MV-4-11 (cell line): ENCODE measurements at places on chromosomes 7 and 10.

GRCh38 chr7:130943336-130943901 lies 209.4 kb upstream of the KLF14 start:
- peak; percentile 57 for DNase-seq

- DNase-seq, result no peak
Observed at GRCh38 chr7:90764848-90765570, 168.9 kb downstream of the CDK14 start.

DNA sequence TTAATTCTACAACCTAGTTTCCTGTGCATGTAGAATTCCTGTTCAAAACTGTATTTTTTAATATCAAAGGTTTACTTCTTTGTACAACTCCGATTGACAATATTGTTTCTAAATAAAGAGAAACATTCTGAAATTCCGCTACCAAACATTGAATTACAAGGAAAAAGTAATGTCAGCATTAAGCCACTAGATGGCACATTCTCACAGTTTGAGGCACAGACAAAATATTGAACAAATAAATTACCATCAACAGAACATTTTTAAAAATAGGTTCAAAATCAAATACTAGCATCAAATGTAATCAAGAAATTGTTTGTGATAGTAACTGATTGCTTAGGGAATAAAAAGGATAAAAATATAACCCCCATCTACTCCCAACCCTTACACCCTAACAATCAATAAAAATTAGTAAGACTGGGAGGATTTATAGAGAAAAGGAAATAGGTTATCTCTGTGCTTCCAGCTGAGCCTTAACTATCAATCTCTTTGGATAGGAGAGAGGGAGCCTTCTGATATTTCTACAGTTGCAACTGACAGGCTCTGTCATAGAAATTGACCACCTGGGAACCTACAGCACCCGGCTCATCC lies 86.6 kb upstream of the C7orf33 start:
- DNase-seq, result peak; percentile 21

DNA sequence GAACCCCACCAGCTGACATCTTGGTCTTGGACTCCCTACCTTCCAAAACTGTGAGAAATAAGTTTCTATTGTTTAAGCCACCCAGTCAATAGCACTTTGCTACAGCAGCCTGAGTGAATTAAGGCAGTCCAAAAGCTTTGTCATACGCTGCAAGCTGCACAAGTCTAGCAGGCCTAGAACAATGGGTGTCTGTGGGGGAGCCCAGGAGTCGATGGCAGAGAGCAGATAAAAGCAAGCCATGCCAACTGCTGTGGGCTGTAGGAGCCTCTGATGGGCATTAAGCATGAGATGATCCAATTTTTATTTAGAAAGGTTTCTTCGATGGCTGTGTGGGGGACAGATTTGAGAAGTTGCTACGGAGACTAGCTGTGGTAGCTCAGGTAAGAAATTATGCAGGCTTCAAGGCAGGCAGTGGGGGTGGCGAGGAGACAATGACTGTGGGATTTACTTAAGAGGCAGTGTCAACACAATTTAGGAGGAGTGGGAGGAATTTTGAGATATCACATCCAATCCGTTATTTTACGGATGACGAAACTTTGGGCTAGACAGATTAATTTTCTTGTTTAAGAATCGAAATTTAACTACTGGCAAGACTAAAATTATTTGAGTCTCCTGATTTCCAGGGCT lies 110.4 kb downstream of the NRCAM start:
- DNase-seq, result no peak

DNA sequence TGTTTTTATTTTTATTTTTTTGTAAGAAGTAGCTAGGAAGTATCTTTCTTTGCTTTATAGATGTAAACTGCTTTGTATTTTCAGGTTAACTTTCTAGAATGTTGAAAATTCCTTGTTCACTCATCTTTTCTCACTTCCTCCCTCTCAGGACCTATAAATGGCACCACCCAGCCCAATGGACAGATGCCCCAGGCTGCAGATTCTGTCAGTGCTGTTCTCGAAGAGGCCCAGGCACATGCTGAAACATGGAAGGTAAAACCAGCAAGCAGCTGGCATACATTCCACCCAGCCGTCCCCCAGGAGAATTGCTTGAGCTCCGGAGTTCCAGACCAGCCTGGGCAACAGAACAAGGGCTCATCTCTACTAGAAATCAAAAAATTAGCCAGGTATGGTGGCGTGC lies 47.1 kb upstream of the PDSS1 start:
- DNase-seq, result peak; percentile 30

- DNase-seq, result no peak
Observed at GRCh38 chr10:132480356-132480755, 57.2 kb upstream of the INPP5A start.

GRCh38 chr10:61857746-61858145 lies 43.8 kb upstream of the ARID5B start:
- no peak for DNase-seq

- DNase-seq, result no peak
Observed at GRCh38 chr7:50714857-50715256, 67.8 kb downstream of the GRB10 start.

GRCh38 chr10:126171555-126171954 lies 216.7 kb downstream of the ADAM12 start:
- peak; percentile 8 for DNase-seq

DNA sequence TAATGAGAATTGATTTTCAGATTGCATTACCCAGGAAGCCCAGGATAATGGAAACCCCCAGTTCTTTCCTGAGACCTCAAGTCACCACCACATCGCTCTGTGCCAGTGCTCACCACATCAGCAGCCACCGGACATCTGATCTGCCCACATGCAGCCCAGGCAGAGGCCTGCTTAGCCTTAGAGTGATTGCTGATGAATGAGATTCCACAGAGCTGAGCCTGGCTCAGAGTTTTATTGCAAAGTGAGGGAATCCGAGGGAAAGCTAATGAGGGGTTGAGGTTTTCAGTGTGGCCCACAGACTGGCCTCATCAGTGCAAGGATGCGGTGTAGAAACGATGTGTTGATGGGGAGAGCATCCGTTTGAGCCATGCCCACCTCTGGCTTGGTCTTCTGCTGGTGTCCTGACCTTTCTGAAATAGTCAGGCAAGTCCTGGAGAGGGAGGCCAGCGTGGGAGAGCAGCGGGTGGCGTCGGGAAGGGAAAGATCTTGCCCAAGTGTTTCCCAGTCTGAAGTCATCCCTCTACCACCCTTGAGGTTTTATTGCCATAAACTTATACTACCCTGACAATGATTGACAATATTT lies 120.3 kb downstream of the ITIH5 start:
- DNase-seq, result no peak

DNA sequence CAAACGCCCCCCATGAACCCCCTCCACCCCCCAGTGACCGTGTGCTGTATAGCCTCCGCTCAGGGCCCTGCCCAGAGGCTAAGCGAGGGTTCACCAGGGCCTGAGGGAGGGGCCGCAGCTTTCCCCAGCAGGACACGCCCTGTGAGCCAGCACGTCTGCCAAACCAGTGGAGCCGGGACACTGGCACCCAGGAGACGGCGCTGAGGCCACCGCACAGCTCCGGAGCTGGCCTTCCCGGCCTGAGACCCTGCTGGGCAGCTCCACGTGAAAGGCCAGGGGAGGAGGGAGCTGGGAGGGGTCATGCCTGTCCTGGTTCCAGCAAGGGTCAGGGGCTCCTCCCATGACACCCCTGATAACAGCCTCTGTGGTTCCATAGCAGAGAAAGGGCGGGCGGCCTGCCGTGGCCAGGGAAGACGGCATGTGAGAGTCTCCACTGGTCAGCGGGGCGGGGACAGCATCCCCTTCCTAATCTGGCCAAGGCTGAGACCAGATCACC lies 278.3 kb downstream of the ELFN1 start:
- DNase-seq, result no peak

DNA sequence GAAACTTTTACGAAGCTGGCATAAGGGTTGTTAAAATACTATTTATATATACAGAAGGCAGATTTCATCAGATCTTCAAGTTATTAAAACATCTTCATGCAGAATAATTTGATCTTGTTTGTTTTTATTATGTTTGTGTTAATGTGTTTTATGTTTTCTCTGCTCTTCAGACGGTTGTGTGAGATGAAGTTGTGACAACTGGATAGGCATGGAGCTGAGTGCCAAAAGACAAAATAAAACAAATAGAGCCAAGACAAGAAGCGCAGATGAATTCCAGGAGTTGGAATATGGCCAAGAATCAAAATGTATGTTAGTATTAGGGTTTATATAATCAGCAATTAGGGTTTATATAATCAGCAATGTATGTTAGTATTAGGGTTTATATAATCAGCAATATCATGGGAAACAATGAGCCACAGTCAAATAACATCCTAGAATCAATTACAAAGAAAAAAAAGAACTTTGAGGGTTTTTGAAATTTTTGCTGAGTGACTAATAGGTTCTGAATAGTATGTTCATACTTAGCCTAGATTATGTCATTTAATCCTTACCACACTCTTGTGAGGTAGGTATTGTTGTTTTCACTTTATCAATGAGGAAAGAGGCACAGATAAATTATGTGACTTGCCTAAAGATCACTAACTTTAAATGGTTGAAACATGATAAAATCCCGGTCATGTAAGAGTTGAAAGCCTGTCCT lies 488.0 kb upstream of the STEAP1 start:
- no peak for DNase-seq

DNA sequence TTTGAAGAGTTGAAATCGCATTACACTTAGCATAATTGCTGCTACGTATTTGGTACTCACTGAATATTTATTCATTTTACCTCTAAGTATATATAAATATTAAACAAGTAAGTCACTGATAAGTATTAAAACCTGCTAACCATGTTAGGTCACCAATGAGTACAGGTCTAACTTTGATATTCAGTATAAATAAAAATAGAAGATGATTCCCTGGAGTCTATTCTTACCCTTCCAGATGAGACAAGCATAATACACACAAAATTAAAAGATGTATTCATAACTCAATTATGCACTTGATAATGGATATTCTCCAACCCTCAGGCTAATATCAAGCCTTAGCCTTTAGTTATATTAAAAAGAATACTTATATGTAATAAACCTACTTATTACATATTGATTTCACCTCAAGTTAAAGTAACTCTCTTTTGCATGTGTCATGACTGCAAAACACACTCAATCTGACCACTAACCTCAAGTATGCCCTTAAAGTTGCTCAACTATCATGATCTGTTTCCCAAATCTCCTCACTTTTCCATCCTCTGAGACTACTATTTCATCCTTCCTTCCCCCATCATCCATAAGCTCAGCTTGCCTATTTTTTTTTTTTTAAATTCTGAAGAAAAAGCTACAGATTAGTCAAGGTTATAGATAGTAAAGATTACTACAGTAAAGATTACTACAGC lies 46.8 kb downstream of the IPMK start:
- no peak for DNase-seq

DNA sequence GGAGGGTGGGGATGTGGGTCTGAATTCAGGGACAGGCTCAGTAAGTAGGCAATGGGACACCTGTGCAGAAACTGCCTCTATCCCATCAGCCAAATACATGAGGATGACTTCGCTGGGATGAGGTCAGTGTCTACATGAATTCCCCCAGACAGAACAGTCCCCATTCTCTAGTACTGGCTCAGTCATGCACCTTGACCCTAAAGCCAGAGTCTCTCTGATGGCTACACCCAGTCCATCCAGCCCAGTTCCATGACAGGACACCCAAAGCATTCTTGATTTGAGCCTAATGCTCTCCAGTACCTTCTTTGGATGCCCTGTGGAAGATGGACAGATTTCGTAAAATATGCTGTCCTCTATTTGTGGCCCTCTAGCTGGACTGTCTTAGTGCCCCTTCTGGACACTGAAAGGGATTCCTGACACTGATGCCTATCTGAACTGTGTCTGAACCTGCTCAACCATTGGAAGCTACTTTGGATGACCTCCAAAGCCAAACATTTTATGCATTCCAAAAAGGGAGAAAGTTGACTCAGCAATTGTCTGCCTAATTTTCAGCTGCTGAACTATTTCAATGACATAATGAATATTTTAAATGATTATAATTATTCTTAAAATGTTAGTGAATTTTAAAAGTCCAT lies 14.6 kb downstream of the SFRP4 start:
- DNase-seq, result no peak

GRCh38 chr10:74432841-74433594 lies 282.0 kb downstream of the ADK start:
- no peak for DNase-seq

DNA sequence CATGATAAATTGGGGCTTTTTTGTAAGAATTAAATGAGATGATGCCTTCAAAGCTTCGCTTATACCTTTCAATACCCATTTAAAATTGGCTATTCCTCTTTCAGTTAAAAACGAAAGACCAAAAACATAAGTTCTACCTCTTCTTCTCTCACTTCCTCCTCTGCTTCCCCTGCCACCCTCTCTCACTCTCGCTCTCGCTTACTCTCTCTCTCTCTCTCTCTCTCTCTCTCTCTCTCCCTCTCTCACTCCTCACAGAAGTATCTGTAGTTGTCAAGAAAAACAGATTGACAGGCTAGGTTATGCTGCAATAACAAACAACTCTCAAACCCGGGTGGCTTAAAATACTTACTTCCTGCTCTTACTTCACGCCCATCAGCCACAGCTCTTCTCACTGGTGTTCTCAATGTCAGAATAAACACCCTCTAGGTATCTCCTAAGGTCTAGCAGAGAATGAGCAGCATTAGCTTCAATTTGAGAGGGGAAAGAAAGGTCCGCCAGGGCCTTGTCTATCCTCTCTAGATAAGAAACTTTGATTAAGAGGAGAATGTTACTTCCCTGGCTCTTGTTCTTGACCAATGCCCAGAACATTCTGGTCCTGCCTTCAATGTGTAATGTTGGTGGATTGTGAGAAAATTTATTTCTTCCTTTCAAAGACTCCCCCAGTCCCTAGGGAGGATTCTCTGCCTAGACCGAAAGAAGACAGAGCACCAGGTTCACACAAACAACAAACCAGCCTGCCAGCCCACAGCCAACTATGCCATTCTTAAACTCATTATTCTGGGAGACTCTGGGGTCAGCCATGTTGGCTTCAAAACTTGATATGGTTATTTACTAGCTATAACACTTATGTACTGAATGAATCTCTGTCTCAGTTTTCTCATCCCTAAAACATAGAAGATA lies 1028.7 kb downstream of the XPNPEP1 start:
- peak; percentile 84 for DNase-seq

GRCh38 chr7:100708395-100708794 lies 2.5 kb downstream of the POP7 start:
- no peak for DNase-seq

- no peak for DNase-seq
Observed at GRCh38 chr10:111131168-111131799, 54.5 kb downstream of the ADRA2A start.

- DNase-seq, result no peak
Observed at GRCh38 chr10:25982107-25982506, 48.1 kb downstream of the MYO3A start.

- no peak for DNase-seq
Observed at GRCh38 chr10:123781324-123781900, 110.2 kb downstream of the CPXM2 start.
